Central memory CD4-positive, alpha-beta T cell (primary cell): ENCODE measurements at places on chromosomes 5 and 9.

DNA sequence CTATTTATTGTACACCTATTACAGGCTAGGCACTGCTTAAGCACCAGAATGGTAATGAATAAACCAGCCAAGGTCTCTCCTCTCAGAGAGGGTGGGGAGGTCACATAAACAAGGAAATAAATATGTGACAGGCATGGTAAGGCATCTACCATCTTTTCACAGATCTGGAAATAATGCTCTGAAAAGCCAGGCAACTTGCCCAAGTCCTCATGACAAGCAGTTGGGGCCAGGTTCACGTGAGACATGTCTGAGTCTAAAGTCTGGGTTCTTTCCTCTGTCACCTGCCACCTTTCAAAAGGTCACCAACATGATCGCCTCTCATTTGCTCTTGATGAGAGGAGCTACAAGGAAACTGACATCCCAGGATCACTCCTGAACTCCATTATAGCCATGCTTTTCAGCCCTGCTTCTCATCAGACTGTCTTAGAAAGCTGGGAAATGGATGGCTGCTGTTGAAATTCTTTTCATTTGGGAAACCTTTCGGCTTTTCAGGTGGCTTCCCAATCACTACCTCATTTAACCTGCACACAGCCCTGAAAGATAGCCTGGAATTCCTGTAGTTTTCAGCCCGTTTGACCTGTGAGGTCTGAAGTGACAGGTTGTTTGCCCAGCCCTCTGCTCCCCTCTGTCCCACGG is 123.1 kb downstream of the CRB2 start:
- DNase-seq = no peak

- no peak for DNase-seq
Measured at GRCh38 chr9:37255187-37255586, 134.8 kb downstream of the ZCCHC7 start.

GRCh38 chr5:142320430-142320738 is 4.4 kb downstream of the SPRY4 start:
- no peak for DNase-seq

GRCh38 chr9:131715906-131716305 is 24.0 kb downstream of the RAPGEF1 start:
- DNase-seq = no peak

DNA sequence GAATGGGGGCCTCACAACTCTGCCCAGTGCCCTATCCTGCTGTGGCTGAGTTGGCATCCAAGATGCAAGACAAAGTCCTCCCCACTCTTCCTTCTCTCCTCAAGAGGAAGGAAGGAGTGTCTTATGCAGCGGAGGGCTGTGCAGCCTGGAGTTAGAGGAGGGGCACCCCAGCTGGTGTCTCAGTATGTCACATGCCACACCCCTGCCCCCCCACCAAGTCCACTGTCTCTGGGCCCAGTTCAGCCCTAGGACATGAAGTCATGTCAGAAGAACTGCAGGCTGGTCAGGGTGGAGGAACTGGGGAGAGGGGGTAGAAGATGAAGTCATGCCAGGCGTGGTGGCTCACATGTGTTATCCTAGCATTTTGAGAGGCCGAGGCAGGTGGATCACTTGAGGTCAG is 28.0 kb upstream of the SLC28A3 start:
- DNase-seq = no peak

- DNase-seq = no peak
Measured at GRCh38 chr5:113125371-113125770, 148.8 kb downstream of the DCP2 start.

GRCh38 chr9:8980496-8981013 is 1181.0 kb upstream of the DMAC1 start:
- DNase-seq = no peak

DNA sequence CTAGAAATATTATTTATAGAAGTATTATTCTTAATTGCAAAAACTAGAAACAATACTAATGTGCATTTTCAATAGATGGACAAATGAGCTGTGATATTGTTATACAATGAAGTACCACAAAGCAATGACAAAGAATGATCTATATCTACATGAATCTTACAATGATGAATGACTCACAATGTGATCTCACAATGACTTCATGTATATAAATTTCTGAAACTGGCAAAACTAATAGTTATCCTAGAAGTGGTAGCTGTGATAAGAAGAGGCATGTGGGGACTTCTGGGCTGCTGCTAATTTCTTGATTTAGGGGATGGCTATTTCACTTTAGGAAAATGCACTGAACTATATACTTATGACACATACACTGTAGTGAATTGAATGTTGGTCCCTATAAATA is 396.0 kb upstream of the ZNF608 start:
- DNase-seq = no peak
